ENCODE measurements at places on chromosomes 2 and 18. TPM values are rescaled to one million over a fixed set of nuclear protein-coding genes. Genes with fewer than 3 reads are reported as not detected.

Gene SLC16A14
- total RNA-seq = 0.85 TPM

Gene KHK
- 2.5 TPM for total RNA-seq

Gene DSC2
- total RNA-seq = 1.4 TPM

Gene CNDP1
- not detected for total RNA-seq

DNA sequence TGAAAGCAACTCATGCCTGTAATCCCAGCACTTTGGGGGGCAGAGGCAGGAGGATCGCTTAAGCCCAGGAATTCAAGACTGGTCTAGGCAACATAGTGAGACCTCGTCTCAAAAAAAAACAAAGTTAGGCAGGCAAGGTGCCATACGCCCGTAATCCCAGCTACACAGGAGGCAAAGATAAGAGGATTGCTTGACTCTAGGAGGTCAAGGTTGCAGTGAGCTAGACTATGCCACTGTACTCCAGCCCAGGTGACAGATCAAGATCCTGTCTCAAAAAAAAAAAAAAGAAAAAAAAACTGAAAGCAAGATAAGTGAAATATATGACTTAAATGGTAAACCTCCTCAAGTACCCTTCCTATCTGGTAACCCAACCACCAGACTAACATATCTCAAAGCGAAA, 59.8 kb downstream of the USP34 start:
- no peak for ATAC-seq

DNA sequence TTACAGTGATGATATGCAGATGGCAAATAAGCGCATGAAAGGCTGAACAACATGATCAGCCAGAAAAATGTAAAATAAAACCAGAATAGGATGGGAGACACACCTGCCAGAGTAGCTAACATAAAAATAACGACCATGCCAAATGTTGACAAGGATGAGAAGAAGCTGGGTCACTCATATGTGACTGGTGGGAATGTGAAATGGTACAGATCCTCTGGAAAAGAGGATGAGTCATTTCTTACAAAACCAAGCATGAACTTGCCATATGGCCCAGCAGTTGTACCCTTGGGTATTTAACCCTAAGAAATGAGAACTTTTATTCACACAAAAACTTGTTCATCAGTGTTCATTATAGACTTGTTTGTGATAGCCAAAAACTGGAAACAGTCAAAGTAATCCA, 143.8 kb downstream of the SH3BP4 start:
- ATAC-seq = no peak

DNA sequence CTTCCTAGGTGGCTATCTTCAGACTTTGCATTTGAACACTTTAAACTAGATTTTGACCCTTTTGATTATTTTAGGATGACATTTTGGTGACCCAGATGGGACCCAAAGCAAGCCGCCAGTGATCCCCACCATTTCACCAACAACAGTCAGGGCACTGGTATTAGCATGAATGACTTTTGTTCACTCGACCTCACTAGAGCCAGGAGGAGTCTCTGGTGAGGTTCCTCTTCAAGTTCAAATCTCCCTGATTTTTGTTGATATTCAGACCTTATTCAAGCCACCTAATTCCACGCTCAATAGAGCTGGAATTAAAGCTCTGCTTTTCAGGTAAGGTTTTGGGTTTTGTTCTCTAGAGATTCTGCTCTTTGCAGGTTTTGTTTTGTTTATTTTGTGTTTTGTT, 202.3 kb downstream of the MREG start:
- no peak for ATAC-seq

GRCh38 chr2:226387499-226387942, 412.1 kb downstream of the IRS1 start:
- no peak for ATAC-seq

- ATAC-seq = no peak
Measured at GRCh38 chr2:10579441-10579840, 110.3 kb downstream of the NOL10 start.

GRCh38 chr2:174794851-174795374, 30.6 kb upstream of the CHRNA1 start:
- no peak for ATAC-seq

GRCh38 chr2:193776988-193777387, 1582.3 kb upstream of the TMEFF2 start:
- no peak for ATAC-seq

DNA sequence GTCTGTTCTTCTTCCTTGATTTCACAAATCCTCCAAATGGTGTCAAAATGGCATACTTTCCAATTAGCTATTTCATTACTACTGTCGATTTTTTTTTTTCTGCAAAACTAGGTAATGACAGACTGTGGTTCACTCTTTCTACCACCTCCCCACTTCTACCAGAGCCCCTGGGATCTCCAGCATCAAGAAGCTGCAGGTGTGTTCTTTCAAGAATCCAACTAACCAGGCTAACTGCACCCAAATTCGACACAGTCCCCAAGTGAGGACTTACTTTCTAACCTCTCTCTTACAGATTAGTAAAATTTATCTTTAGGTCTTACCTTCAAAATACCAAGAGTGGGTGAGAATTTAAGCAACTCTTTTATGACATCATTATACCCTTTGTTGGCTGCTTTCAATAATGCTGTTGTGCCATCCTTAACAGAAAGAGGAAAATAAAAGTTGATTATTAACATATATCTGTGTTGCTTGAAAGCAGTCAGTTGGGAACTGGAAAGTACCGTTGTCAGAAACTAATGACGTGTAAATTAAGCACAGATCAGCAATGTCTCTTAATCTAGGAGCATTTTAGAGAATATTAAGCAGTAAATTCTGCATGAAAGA, 31.2 kb upstream of the NPC1 start:
- no peak for ATAC-seq

- no peak for ATAC-seq
Measured at GRCh38 chr2:149733936-149734685, 146.5 kb upstream of the MMADHC start.

- ATAC-seq = no peak
Measured at GRCh38 chr2:176164611-176165369, 7.7 kb downstream of the HOXD3 start.

Data from gastroesophageal sphincter (tissue), 4 donors.